ENCODE measurements at places on chromosomes 12 and 14.

DNA sequence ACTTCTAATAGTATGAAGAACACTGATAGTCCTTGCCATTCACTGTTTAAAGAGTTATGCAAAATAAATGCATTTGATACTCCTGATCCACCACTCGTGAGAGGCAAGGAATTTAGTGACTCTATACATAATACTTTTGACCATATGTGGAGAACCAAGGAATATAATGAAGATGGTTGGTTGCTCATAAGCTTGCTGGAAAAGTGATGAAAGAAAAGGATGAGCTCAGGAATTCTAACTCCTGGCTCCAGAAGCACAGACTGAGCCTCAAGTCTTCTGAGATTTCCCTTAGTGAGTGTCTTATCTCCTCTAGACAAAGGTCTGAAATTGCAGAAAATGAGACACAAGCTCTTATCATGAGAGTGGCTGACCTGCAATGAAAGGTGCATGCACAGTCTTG is 57.1 kb upstream of the KRAS start:
- DNase-seq, result no peak

- DNase-seq, result no peak
Measured at GRCh38 chr14:104697892-104698583, 8.6 kb downstream of the INF2 start.

GRCh38 chr14:75113932-75114539 is 12.8 kb downstream of the NEK9 start:
- DNase-seq, result no peak

- no peak for DNase-seq
Measured at GRCh38 chr14:30748343-30748742, 126.0 kb upstream of the COCH start.

DNA sequence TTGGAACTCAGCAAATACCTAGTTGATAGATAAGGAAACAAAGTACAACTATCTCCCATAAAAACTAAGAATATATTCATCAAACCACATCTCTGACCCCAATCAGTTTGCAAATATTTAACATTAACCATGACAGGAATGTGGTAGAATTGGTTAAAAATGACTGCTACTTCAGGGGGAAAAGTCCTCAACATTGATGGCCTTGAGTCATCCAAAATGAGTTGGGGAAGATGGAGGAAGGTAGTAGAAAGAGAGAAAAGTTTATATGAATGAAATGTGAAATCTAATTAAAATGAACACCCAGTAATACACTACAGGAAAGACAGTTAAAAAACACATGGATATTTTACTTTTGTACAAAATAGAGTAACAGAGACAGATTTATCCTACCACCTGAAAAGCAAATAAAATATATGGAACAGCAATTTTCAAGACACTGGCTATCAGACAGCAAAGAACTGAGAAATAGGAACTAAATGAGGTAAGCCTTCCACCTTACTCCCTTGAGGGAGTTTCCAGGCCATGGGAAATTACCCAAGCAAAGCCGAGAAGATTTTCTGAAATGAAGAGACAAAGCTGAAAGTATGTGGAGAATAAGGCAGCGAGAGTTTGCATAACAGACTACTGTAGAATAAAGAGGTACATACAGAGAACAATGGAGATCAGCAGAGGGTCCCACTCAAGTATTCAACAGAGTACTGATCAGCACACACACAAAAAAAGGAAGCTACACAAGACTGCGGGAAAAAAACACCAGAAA is 49.6 kb downstream of the TC2N start:
- no peak for DNase-seq

- no peak for DNase-seq
Measured at GRCh38 chr14:90277581-90278198, 21.3 kb downstream of the PSMC1 start.

- DNase-seq, result no peak
Measured at GRCh38 chr12:26721800-26722199, 111.2 kb downstream of the ITPR2 start.

GRCh38 chr14:80926397-80927082 is 15.0 kb downstream of the CEP128 start:
- DNase-seq, result no peak

DNA sequence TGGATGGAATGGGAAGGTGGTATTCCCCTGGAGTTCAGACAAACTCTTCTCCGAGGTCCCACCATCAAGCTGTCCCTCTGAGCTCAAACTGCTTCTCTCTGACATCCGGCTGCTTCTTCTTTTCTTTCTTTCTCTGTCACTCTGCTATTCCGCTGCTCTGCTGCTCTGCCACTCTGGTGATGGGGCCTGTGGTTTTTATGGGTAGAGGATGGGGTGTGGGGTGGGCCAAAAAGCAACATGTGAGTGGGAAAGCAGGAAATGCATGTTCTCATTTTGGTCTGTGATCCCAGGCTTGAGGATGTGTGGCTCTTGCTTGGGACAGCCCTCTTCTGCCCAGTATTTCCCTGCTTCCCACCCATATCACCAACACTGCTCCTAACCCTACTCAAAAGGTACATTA is 30.6 kb downstream of the CLECL1 start:
- DNase-seq, result no peak

- no peak for DNase-seq
Measured at GRCh38 chr12:56590237-56590830, 39.8 kb downstream of the BAZ2A start.

DNA sequence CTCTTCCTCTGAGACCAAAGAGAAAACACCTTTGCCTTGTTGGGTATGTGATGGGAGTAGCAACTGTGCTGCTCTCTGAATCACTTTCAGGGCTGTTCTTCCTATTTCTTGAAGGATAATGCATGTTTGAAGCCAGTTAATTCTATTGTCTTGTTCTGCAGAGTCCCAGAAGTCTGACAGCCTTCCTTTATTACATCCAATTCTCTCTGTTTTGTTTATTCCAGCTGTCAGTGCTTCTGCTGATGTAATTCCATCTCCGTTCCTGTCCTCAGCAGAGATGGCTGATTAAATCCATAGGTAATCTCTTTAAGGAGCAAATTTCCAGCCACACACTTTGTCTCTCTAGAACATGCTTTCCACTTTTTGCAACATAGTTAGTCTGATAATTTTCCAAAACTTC is 59.7 kb downstream of the MGAT4C start:
- DNase-seq, result no peak

GRCh38 chr12:68806488-68807237 is 1.3 kb upstream of the MDM2 start:
- DNase-seq, result no peak

DNA sequence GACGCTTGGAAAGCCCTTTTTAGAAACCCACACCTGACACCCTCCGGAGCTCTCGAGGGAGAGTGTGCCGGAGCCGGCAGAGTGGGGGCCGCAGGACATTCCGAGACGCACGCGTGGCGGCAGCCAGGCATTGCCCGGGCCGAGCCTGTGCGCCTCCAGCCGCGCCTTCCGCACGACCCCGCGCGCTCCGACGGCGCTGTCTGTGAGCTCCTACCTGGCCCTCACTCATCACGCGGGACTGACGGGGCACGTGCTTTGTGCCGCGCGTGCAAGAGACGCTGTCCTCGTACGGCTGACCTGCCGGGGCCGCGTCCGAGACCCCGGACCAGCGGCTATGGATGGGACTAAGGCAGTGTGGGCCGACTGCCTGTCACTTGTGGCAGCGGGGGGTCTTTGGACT is 5.2 kb downstream of the GALNT9 start:
- DNase-seq, result no peak

DNA sequence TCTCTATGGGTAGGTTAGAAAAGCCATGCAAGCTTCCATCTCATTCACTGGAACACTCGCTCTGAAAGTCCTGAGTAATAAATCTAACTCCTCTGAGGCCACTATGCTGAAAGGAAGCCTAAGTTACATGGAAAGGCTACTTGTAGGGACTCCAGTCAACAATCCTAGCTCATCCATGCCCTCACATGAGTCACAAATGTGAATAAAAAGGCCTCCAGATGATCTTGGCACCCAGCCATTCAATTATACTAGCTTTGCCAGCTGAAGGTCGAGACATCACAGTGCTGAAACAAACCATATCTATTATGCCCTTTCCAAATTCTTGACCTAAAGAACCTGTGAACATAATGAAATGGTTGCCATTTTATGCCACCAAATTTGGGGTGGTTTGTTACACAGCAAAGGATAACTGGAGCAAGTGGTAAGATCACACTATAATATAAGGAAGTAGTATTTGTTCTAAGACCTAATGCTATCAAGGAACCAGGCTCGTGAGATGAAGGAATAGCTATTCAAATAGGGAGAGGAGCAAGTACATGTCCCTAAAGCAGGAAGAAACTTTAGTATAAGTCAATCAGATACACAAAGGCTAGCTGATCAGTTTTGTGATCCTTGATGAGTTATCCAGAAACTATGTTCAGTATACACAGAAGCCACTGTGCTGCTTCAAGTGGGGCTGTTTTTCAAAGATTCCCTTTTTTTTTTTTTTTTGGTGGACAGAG is 142.1 kb downstream of the MED13L start:
- peak; percentile 37 for DNase-seq

- no peak for DNase-seq
Measured at GRCh38 chr12:32988982-32989381, 92.4 kb upstream of the PKP2 start.

- no peak for DNase-seq
Measured at GRCh38 chr12:109027767-109028166, 6.9 kb upstream of the SVOP start.

- DNase-seq, result no peak
Measured at GRCh38 chr12:21992823-21993222, 51.6 kb upstream of the ABCC9 start.

GRCh38 chr12:108815875-108816594 is 41.3 kb downstream of the SSH1 start:
- DNase-seq, result no peak

GRCh38 chr12:108418164-108418890 is 79.2 kb upstream of the CMKLR1 start:
- no peak for DNase-seq

GRCh38 chr12:80967565-80967964 is 29.8 kb upstream of the LIN7A start:
- DNase-seq, result no peak

- DNase-seq, result no peak
Measured at GRCh38 chr12:15979096-15980092, 68.3 kb downstream of the DERA start.

- no peak for DNase-seq
Measured at GRCh38 chr12:125373375-125373774, 308.1 kb downstream of the AACS start.

- no peak for DNase-seq
Measured at GRCh38 chr14:63867933-63868921, 15.4 kb downstream of the SYNE2 start.

- no peak for DNase-seq
Measured at GRCh38 chr12:89311703-89312293, 40.5 kb downstream of the DUSP6 start.

- DNase-seq, result peak; percentile 63
Measured at GRCh38 chr14:71320734-71321573, 413.7 kb downstream of the PCNX1 start.

DNA sequence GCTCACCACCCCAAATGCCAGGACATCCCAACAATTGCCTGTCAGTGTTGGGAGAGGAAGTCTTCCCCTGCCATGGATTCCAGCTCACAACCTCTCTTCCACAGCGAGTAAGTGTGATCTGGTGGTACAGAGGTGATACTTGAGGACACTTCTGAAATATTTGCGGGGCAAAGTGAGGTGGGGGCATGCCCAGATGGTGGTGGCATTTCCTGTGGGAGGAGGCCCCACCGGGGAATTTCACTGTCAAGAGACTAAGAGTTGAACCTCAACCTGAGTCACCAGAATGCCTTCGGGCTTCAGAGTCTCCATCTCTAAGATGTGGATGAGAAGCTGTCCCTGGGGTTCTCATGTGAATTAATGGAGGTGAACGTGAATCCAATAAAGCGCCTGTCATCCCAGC is 122.3 kb upstream of the RFLNA start:
- no peak for DNase-seq

DNA sequence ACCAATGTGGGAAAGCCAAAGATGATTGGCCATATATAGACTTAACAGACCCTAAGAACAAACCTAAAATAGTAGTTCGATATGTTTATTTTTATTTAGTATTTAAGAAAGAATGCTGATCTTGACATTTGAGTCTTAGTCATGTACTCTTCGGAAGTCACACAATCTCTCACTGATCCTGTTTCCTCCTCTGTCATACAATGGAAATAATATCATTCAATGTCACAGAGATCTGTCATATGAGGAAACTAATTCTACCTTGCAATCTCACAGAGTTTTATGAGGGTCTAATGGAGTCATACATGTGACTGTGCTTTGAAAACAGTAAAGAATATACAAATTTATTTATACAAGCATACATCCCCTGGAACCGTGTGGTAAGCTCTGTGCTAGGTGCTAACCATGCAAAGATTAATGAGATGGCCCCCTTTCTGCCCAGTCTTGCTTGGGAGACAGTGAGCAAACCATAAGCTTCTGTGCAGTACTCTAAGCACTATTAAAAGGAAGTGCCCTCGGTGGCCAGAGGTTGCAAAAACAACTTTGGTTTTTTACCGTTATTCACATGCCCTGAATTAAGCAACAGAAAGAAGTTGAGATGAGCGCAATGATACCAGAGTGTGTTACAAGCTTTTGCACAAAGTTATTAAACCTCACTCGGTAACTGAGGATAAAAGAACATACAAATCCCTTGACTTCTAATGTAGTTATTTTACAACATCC is 1.7 kb upstream of the LIN7A start:
- DNase-seq, result no peak

DNA sequence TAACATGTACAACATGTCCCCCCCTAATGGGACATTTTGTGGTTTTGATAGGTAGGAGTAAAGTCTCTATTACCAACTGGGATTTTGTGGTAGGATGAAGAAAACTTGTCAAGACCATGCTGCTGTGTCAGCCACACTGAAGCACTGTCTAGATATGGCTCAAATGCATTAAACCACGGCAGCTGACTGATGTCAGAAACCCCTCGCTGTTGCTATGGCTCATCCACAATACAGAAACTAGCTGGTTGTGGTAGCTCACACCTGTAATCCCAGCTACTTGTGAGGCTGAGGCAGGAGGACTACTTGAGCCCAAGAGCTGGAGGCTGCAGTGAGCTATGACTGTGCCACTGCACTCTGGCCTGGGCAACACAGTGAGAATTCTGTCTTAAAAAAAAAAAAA is 40.1 kb downstream of the PAPLN start:
- DNase-seq, result no peak

DNA sequence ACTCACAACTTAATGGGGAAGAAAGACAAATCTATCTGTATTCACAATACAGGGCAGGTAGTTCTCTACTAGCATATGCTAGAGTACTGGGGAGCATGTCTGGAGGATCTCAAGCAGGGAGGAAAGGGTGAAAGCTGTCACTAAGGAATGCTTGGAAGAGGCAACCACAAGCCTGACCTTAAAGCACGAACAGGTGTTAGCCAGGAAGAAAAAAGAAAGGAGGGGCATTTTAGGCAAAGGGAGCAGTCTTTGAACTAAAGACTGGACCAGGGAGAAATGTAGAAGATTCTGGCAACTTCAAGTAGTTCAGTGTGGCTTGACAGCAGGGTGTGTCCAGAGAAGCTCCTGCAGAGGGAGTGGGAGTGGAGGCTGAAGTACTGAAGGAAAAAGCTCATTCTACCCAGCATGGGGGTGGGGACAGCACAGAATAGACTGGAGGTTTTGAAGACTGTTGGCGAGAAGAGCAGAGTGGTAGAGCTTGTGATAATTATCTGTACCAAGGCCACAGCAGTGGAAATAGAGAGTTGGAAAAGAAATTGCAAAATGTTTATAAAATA is 50.9 kb downstream of the AP5M1 start:
- DNase-seq, result no peak

- DNase-seq, result no peak
Measured at GRCh38 chr12:104942075-104942474, 16.0 kb downstream of the SLC41A2 start.

GRCh38 chr14:51533160-51533559 is 118.5 kb upstream of the FRMD6 start:
- no peak for DNase-seq

Measured in SJCRH30 (cell line).